NB4 (cell line): ENCODE measurements at places on chromosomes 5 and 9.

DNA sequence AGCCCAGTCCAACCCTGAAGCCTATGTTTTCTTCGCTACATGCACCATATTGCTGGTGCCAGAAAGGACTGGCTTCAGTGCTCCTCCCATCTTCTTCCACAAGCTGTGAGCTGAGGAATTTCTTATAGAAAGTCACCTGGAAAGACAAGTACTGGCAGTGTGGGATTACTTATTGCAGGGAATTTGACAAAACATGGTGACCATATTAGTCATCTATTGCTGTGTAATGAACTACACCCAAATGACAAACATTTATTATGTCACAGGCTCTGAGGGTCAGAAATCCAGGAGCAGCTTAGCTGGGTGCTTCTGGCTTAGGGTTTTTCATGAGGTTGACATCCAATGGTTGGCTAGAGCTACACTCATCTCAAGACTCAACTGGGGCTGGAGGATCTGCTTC, 75.5 kb downstream of the ENTREP1 start:
- DNase-seq, result no peak

GRCh38 chr5:132012371-132013005, 1.0 kb upstream of the ACSL6 start:
- DNase-seq, result peak; percentile 64

- peak; percentile 58 for DNase-seq
These were observed 142.3 kb upstream of the ANKH start for GRCh38 chr5:15013654-15014463.

DNA sequence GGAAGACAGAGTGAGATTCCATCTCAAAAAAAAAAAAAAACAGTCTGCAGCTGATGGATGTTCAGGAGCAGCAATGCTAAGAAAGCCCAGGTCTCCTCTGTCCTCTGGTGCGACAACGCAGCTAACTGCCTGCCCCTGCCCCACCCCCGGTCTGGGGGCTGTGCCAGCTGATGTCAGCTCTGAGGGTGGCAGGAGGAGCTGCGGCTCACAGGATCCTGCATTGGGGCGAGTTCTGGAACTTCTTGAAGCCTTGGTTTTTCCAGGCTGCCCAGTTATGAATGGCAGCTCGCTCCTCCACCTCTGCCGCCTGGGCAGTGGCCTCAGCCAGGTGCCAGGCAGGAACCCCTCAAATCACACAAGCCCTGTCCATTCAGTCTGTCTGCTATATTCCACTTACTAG, 113.5 kb downstream of the ROR2 start:
- no peak for DNase-seq

GRCh38 chr5:17230191-17230590, 12.8 kb downstream of the BASP1 start:
- no peak for DNase-seq

DNA sequence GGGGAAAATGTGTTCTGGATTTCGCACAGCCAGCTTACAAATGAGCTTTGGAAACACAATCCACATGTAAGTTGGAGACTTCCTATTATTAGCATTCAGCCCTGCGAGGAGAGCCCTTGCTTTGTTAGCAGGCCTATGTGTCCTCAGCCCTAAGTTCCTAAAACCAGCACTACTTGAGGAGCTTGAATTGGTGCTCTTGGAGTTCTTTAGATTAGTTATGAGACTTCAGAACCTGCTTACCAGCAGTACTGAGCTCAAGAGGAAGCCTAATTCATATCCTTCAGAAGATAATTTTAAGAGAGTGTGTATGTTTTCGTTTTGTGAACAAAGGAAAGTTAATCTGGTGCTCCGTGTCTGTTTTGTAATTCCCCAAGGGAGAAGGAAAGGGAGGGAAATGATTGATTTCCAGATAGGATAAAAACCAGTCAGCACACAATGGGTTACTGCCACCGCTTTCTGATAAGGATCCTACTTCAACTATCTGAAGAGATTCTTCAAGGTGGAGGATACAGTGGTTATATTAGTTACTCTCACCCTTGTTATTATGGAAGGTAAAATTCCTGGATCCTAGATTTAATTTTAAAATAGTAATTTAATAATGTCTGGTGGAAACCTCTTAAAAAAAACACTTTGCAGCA, 35.2 kb downstream of the PIK3R1 start:
- no peak for DNase-seq

DNA sequence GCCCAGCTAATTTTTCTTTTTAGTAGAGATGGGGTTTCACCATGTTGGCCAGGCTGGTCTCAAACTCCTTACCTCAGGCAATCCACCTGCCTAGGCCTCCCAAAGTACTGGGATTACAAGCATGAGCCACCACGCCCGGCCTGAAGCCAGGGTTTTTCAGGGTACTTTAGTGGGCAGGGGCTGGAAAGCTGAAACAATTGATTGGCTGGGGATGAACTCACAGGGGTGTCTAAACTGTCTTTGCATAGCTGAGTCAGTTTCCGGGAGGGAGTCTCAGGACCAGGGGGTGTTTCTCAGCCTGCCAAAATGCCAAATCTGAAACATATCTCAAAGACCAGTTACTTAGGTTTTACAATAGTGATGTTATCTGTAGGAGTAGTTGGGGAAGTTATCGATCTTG, 46.1 kb downstream of the PRUNE2 start:
- DNase-seq, result peak; percentile 2

- no peak for DNase-seq
These were observed 206.5 kb downstream of the ARL15 start for GRCh38 chr5:54103871-54104270.

DNA sequence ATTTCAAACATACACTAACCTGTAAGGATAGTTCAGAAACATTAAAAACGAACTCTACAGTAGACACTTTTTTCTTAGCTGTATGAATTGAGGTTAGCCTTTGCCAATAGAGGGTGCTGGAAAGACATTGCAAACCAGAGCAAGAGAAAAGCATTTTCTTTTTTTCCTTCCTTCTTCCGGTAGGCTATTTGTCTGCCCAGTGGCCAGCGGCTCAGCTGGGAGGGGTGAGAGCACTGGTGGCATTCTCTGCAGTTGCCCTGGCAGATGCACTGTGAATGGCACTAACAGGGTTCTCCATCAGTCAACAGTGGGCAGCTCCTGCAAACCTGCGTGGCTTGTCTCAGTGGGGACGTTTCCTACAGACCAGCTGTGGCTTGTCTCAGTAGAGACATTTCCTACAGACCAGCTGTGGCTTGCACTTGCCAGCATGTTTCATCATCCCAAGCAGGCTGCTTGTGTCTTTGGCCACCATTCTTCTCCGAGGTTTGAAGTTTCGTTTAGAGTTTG, 984.5 kb upstream of the CDH18 start:
- DNase-seq, result peak; percentile 25

GRCh38 chr5:128799945-128800344, 165.3 kb upstream of the SLC27A6 start:
- no peak for DNase-seq

DNA sequence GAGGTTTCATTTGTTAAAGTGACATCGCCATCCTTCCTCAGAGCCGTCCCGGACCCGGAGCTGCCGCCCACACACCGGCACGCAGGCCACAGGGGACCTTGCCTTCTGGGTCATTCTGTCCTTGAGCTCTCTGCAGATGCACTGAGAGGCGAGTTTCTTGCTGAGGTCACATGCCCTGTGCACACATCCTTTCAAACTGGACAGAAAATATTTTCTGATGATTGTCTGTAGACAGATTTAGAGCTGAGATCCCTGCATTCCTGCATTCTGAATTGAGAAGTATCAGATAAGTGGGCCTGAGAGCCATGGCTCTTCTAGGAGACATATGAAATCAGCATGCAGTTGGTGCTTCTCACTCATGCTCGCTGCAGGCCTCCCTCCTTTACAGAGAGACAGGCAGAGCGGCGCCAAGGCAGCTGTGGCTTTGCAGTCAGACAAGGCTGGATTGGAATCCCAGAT, 25.4 kb downstream of the BOD1 start:
- no peak for DNase-seq

DNA sequence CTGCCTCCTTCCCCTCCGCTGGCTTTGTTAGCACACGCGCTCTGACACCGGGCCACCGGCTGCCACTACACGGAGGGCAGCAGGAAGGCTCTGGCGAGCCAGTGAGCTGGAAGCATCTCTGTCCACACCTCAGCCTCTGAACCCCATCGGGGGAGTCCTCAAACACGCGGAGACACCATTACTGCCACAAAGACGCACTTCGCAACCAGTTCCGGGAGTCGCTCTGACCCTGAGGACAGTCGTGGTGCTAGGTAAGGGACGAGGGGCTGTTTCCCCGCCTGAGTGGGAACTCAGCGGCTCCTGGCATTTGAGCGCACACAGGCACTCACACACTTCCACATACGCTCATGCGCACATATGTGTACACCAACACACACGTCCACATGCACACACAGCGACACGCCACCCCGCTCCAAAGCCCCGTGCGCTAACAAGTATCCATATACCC, 160.0 kb downstream of the C9orf152 start:
- no peak for DNase-seq

DNA sequence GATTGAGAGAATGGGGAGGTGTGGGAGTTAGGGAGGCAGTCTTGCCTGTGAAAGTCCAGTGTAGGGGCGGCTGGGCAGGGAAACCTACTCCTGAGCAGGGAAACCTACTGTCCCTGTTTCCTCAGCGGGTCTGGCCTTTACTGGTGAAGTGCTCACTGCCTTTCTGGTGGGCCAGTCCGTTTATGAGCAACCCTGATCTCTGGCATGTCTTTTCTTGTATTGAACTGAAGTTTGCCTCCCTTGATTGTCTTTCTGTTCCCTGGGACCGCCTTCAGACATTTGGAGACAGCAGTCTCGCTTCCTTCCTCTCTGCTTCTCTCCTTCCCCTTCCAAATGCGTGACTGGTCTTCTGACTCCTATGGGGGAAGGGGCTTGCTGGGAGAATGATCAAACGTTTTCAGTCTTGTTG, 2.9 kb downstream of the SNX18 start:
- peak; percentile 72 for DNase-seq

DNA sequence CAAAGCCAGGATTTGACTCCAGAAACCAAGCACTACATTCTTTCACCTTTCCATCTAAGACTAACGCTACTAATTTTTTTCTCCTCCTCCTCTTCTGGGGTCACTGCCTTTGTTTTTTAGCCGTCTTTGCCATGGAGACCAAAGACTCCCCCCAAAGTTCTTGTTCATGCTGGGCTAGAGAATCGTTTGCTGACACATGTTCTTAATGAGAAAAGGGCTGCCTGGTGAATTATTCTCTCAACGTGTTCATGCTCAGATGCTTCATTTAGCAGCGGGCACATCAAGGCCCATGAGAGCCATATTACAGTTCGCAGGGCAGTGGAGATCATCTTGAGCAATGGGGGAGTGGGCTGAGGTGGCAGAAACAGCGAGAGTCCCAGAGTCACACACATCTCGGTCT, 134.9 kb downstream of the SLIT3 start:
- no peak for DNase-seq

GRCh38 chr5:115892021-115892420, 50.3 kb downstream of the AP3S1 start:
- DNase-seq, result no peak

- DNase-seq, result no peak
These were observed 30.7 kb upstream of the COL15A1 start for GRCh38 chr9:98913044-98913443.

DNA sequence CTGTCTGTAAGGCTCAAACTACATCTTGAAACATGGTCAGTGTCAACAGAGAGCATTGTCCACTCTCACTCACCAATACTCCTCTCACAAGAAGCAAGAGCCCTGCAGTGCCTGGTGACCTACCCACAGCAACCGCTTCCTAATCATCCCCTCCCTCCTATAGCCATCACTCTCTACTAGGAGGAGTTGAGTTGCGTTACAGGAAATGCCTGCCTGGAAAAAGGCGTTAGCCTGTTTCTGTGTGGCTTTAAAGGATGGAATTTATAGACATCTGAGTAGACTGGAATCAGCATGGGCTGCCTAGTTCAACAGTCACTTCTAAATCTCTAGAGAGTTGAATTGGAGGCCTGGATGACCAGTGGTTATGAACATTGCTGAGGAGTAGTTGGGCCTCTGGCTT, 108.3 kb upstream of the FER start:
- DNase-seq, result no peak

DNA sequence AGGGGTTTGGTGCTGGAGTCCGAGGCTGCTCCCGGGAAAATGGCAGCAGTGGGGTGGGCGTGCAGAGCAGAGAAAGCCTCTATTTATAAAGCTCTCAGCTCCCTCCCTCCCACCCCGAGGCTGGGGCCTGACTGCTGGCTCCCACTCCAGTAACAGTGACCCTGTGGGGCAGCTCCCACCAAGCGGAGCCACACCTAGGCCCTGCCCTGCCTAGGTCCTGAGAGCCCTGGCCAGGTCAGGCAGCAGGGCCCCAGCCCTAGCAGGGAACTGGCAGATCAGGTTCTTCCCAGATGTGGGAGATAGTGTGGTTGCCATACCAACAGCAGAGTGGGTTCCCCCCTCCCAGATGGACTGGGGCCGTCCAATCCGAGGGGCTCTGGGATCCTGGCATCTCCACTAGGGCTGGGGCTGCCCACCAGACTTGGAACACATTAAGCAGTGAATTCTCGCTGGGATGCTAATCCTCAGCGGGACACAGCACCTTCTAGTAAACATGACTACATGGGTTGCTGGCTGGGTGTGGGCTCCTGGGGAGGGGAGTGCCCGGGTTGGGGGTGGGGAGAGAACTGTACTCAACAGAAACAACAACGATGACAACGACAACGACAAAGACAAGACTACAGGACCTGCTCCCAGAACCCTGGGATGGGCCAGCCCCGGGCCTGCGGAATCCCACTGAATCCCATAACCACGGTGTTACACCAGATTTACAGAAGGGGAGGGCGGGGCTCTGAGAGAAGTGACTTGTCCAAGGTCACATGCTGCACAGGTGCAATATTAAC, 1.5 kb downstream of the SH3GLB2 start:
- no peak for DNase-seq

DNA sequence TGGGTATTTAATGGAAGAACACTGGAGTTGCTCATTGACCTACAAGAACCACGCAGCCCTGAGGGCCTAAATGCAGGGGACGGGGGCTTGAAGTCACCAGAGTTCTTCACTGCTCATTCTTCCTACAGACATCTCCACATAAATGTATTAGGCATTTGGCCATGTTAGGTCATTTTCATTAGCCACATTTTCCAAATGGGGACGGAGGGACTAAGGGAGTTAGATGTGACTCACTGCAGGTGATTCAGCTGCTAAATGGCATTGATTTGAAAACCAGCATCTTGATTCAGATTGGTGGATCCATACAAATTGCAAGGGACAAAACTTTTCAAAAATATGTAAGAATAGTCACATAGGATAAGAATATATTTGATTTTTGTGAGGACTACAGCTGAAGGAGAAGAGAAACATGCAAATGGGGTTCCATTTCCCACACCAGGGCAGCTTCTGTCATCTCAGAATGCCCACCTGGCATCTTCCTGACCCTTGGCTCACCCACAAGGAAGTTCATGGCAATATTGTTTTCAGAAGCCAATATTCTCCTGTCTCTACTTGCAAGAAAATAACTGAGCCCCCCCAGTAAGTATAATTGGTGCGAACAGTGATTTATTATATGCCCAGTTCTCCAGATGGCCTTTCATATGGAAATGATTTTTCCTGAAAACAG, 264.8 kb downstream of the DOCK8 start:
- DNase-seq, result no peak

GRCh38 chr5:85000671-85001070, 616.0 kb upstream of the EDIL3 start:
- no peak for DNase-seq
